ENCODE measurements at places on chromosomes 1 and 21.

DNA sequence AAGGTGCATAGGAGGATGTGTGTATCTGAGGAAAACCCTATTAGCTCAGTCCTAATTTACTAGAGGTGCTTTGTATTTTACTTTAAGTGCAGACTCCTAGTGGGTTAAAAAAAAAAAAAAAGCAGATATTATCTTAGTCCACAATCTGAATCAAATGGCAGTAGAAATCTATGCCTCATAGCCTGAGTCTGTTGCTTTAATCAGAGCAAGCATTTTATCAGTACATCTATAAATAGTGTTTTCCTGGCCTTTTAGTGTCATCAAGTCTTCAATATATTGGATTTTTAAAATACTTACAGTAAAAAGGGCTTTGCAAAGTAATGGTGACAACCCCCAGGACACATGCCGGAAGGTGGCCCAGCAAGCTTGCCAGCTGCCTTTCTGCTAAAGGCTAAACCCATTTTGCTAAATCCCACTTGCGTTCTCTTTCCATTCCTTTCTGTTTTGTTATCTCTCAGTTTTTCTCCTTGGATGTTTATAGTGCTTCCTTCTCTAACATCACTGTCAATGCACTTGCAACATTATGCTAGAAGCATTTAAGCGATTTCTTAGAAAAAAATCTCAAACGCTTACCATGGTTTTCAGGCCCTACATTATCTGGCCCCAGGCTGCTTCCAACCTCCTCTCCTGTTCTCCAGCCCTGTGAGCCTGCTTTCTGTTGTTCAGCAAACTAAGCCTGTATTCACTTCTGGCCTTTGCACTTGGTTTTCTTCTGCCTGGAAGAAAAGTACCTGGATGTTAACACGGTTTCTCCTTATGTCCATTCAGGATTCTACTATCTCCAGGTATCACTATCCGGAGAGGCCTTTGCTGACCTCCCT is 206.3 kb downstream of the PDE4B start:
- DNase-seq = no peak

DNA sequence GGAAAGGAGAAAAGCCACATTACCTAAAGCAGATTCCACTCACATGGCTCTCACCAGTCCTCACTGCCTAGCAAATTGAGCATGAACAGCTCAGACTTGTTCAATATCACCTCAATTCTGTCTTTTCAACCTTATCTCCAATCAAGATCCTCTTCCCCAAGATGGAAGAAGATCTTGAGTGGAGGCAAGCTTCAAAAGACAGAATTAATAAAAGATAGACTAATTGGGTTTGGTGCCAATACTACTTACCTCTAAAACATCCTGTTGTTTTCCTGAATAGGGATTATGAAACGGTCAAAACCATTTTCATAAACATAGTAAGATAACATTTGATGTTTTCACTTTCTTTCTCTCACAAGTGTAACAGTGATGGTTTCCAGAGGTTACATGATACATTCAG is 349.2 kb upstream of the PLD5 start:
- no peak for DNase-seq

DNA sequence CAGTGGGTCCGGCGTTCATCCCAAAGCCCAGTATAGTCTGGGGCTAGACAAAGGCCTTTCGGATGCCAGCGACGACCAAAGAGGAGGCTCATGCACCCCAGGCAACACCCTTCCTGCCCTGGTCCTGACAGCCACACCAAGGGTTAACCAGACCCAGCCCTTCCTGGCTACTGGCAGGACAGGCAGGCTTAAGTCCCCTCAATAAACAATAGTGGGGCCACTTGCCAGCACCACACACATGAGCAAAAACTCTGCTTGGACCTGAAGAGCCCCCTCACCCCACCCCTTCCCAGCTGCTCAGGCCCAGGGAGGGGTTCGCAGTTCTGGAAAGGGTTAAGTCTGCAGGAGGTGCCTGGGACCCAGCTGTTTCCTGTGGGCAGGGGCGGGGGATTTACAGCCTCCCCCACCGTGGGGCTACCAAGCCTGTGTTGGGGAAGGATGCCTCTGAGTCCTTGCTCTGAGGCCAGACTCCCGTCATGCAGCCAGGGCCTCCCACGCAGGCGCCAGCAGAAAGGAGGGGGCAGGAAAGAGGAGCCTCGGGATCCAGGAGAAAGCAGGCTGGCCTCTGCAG is 18.2 kb downstream of the PHLDA3 start:
- DNase-seq = no peak

DNA sequence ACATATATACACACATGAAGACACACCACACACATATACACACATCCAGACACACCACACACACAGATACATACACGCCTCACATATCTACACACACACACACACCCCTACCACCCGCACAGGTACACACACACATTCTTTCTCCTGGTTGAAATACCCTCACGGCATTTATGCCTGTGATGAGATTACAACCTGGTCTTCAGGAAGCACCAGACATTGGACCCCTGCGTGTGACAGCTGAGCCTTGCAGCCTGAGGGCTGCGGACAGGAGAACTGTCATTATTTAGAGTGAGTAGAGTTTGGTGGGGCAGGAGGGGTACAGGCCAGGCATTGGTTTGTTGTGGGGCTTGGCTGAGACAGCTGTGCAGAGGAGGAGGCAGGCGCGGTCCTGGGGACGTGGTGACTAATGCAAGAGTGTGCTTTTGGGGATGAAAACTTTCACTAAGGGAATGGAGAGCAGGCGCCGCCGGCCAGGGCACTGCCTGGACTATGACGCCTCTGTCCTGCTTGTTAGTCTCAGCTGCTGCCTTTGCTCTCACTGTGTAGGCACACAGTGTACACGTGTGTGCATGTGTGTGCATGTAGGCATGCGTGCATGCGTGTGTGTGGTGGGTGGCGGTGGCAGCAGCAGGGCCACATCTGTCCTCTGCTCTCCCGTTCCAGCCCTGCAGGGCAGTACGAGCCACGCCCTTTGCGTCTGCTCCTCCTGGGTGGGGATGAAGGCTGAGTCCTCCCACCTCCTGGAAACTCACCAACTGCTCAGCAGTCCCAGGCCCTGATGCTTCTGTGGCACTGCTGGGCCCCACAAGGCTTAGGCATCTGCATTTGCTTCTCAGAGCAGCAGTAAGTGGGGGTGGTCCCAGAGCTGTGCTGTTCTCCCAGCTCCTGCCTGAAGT is 57.6 kb downstream of the SPSB1 start:
- DNase-seq = no peak

DNA sequence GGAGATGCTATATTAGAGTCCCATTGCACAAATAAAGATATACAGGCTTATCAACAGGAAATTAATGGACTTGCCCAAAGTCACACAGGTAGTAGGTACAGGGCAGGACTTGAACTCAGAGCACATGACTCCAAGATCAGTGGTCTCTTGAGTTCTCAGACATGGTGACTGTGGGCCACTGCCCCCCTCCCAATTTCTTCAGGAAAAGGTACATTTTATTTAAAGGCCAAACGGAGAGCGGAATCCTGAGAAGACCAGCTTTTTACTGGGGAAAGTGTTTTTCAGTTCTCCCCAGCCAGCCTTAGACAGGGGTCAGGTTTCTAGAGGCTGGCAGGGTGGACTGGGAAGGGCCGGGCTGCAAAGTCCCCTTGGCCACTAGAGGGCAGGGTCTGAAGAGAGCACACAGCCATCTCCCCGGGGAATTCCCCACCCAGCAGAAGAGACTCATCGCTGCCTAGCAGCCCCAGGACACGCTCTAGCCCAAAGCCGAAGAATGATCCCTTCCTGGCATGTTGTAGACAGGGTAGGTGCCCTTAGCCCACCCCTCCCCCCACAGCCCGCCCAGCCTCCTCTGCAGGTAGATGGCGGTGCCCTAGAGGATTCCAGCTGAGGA is 29.7 kb downstream of the ACP6 start:
- DNase-seq = peak; percentile 73

GRCh38 chr1:39205102-39205780 is 746 bp downstream of the MACF1 start:
- peak; percentile 59 for DNase-seq

- DNase-seq = no peak
Observed at GRCh38 chr1:186179231-186179630, 195.8 kb downstream of the TPR start.

DNA sequence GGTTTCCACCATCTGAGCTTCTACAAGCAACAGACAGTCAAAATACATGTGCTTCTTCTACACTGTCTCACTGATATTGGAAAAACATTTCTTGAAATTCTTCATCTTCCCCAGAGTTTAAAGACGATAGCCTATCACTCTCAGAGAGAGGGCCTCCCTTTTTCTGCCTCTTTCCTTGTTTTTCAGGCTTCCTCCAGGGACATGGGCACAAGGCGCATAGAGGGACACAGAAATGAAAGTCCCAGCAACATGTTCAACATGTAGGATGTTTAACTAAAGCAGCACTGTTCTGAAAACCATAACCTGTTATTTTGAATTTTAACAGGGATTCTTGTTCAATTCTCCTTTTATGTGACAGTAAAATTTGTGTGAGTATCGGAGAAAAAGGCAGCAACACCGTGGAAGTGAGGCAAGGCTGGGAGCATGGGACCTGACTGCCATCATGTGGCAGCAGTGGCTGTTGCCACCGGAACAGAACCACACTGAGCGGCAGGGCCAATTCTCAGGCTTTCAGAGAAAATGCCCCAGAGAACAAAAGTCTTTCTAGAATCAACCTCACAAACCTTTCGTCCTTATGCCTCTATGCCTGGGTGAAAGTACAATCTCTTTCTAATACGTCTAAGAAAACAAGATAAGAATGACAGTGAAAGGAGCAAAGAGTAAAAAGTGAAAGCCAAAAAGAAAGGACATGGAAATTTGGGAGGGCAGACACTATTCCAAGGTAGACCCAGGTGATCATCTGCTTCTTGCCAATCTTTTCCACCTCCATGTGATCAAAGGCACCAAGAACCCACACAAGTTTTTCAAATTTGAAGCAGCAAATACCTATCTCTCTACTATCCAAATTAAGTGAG is 54.5 kb downstream of the PCNX2 start:
- DNase-seq = no peak

- no peak for DNase-seq
Observed at GRCh38 chr1:105632342-105633196, 1423.9 kb upstream of the PRMT6 start.

DNA sequence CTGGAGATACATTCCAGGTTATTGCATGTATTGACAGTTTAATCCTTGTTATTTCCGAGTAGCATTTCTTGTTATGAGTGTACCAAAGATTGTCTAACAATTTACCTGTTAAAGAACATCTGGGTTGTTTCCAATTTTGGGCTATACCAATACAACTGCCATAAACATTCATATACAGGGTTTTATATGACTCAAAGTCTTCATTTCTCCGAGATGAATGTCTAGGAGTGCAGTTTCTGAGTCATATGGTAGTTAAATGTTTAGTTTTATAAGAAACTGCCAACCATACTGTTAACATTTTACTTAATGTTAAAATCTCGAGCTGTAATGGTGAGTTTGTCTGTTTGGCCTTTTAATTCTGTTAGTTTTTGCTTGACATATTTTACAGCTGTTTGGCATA is 10.0 kb downstream of the RAB4A start:
- no peak for DNase-seq

Data from natural killer cell (primary cell).